ENCODE measurements at places on chromosomes 4 and X.

DNA sequence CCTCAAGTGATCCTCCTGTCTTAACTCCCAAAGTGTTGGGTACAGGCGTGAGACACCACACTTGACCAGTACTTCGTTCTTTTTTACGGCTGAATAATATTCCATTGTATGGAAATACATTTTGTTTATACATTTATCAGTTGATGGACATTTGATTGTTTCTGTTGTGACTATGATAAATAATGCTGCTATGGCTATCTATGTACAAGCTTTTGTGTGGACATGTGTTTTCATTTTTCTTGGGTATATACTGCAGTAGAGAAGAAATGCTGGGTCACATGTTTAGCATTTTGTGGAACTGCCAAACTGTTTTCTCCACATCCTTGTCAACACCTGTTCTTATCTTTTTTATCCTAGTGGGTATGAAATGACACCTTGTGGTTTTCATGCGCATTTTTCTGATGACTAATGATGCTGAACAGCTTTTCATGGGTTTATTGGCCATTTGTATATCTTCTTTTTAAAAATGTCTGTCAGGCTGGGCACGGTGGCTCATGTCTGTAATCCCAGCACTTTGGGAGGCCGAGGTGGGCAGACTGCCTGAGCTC, 37.3 kb downstream of the SAT1 start:
- DNase-seq, result no peak

GRCh38 chr4:174088795-174089194, 194.7 kb downstream of the FBXO8 start:
- DNase-seq, result no peak

- no peak for DNase-seq
Observed at GRCh38 chr4:62940229-62940628, 1469.0 kb downstream of the TECRL start.

DNA sequence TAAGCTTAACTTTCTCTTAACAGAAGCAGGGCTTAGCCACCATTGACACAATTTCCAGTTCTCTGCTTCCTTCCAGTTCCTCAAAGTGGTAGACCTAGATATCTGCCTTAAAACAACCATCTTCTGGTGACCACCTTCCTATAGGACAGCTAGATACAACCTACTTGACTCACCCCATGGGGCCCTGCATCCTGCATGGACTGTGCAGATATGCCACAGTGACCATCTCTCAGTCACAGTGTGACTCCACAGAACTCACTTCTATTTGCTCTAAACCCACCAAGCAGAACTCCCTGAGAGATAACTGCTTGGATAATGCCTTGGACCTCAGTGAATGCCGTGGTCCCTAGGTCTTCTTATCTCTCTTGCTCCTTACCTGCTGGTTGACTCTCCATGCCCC, 621.6 kb downstream of the IQCM start:
- DNase-seq, result no peak

DNA sequence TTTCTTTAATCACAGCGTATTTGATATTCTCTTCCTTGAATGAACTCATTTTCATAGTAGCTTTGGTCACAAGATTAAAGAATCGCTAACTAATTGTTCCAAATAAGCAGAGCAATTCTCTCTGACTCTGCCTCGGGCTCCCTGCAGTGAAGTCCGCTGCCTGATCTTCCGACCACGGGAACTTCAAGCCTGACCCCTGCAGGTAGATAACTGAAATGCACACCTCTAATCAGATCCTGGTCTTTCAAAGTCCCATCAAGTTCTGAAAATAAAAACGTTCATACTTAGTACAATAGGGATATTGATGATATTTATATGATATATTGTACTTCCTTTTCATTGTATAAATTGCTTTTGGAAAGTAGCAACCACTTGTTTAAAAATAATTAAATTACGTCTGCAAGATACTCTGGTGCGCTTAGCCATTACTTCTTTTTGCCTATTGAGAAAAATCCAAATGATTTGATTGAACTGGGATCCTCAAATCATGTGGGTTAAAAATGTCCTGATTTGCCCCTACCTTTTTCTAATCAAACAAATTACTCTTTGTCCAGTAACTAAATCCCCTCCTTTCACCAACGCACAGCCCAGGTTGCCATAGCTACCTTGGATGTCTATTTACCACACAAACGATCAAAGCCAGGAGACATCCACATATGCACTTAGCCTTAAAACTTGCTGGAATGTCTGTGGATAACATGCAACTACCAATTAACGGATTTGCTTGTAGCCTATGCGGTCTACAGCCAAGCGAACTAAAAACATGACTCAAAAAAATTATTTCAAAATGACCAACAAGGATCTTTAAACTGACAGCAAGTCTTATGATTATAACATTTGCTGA, 4.2 kb downstream of the MID1 start:
- DNase-seq, result no peak

DNA sequence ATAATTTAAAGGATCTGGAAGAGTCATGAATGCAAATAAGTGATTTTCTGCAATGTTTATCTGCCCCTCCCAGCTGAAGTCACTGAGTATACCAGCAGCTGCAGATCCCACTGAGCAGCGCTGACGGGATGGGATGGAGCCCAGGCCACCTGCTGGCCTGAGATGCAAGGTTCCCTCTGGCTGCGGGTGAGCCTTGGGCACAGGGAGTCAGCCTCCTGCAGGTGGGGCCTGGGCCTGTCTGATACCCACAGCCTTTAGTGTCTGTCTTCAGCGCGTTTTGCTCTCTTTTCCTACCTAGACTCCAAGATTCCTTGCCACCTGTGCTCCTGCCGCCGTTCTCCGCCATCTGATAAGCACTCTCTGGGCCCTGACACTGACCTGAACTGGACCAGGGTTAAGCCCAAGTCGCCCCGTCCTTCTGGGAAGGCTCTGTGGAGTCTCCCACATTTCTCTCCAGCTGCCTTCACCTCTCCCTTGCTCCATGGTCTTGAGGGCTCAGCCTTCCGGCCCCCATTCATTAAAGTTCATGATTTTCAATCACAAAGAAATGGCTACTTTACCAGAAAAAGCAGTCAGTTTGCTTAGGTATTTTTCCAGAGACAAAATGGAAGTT, 223.1 kb upstream of the FAT1 start:
- DNase-seq, result no peak

DNA sequence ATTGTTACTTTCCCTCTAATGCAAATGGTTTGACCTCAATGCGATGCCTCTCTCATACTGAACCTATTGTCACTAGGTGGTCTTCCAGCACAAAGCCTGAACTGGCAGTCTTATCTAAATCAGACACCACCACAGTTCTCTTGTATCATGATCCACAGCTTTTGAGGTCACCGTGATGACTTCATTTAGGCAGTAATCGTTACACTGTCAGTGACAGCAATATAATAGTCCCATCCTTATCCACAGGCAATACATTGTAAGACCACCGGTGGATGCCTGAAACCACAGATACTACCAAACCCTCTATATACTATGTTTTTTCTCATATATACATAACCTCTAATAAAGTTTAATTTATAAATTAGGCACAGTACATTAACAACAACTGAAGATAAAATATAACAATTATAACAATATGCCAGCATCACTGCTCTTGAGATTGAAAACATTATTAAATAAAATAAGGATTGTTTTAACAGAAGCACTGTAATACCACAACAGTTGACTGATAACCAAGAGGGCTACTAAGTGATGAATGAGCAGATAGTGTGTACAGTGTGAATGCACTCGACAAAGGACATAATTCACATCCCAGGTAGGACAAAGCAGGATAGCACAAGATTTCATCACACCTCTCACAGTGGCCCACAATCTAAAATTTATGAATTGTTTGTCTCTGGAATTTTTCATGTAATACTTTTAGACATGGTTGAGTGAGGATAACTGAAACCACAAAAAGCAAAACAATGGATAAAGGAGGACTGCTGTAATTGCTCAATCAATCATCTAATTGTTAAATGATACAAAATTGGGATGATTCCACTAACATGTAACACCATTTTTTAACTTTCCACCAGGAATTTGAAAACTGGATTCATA, 419.4 kb downstream of the CENPC start:
- DNase-seq, result no peak

- no peak for DNase-seq
Observed at GRCh38 chr4:163107754-163108153, 58.9 kb downstream of the NAF1 start.

GRCh38 chr4:76687746-76688448, 210.0 kb downstream of the SOWAHB start:
- no peak for DNase-seq

- no peak for DNase-seq
Observed at GRCh38 chrX:149010013-149010852, 494.9 kb downstream of the IDS start.

- no peak for DNase-seq
Observed at GRCh38 chrX:130523460-130524394, 121.9 kb downstream of the RBMX2 start.

- DNase-seq, result no peak
Observed at GRCh38 chrX:9291629-9292028, 173.2 kb upstream of the TBL1X start.

DNA sequence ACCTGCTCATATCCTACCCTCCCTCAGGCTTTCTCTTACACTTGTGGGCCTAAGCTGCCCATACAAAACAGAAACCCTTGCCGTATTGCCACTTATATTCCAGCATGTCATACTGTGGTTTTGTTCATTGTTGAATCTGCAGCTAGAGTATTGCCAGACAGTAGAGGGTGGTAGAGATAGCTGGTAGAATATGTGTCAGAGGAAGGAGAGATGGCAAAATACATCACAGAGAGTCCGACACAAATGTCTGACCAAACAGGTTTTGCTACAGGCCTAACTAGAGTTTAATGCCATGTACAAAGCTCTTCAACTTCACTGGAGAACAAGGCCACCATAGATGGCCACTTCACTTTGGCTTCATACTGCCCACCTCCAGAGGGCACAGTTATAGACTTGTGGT, 160.1 kb downstream of the EFHC2 start:
- no peak for DNase-seq

GRCh38 chr4:168796362-168797106, 213.5 kb downstream of the CBR4 start:
- DNase-seq, result no peak

DNA sequence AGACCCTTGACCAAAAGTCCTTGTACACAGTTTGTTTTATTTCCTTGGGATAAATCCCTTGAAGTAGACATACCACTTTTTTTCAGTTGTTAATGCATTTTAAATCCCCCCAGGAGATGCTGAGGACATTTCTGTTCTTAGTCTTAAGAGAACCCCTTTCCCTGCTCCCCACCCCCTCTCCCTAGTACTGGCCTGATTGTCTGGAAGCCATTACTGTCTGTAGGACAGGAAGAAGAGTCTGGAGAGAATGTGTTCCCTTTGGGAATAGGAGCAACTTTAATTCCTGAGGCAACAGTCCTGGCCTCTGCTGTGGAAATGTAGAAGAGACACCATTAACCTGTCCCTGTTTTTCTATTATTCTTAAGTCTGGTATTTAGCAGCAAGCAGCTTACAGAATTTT, 52.3 kb upstream of the TMEM131L start:
- DNase-seq, result no peak

DNA sequence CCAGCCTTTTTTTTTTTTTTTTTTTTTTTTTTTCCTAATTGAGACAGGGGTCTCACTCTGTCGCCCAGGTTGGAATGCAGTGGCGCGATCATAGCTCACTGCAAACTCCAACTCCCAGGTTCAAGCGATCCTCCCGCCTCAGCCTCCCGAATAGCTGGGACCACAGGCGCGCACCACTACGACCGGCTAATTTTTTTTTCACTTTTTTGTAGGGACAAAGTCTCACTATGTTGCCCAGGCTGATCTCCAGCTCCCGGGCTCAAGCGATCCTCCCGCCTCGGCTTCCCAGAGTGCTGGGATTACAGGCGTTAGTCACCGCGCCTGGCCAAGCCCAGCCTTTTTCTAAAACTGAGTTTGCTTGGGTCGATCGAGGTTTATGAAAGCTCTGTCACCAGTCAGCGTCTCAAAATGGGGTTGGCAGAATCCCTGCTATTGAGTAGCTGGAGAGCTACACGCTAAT, 1.3 kb upstream of the OTUD5 start:
- DNase-seq, result no peak

DNA sequence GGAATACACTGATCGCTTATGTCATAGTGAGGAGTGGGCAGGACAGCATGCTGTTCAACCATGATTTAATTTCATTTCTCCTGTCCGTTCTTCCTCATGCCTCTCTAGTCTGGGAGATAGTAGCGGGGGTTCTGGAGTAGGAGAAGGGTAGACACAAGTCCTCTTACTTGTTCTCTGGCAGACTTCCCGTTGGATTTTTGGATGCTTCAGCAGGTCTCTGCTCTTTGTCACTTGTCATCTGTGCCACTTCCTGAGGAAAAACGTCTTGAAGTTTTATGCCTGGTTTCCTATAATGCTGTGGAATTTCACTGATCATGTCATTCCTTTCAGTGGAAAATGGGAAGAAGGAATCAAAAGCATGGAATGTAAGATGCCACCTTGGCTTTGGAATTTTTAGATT, 154.7 kb downstream of the GATB start:
- DNase-seq, result no peak

- DNase-seq, result no peak
Observed at GRCh38 chrX:140710710-140711109, 1.2 kb downstream of the LINC00632 start.

GRCh38 chr4:169346840-169347239, 76.1 kb upstream of the SH3RF1 start:
- DNase-seq, result no peak

- no peak for DNase-seq
Observed at GRCh38 chr4:152460488-152460887, 75.4 kb downstream of the FBXW7 start.

DNA sequence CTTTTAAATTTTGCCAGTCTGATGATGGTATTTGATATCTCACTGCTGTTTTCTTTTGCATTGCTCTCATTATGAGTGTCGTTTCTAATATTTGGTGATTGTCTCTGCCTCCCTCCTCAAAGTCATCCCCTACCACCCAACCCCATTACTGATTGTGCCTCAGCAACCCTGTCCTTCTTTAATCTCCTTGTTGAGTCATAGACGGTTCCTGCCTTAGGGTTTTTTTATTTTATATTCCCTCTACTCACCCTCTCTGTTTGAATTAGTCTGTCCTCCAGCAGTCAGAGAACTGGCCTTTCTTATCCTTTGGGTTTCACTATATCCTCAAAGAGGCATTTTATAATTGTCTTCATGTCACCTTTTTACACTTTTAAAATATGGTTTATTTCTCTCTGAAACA, 409.3 kb upstream of the CPEB2 start:
- DNase-seq, result no peak

DNA sequence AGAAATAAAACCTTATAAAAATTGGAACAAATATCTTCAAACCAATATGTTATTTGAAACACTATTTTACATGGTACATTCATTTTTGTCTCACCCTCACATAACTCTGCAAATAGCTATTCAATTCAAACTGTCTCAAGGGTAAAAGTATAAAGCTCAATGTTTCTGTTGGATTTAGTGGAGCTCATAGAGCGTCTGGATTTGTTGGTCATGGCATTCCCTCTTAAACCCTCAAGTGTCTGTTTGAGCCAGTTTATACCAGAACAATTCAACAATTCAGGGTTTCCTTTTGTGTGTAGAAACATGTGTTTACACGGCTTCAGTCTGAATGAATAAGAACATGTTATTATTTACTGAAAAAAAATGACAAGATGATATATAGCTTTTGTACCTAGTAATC, 161.6 kb downstream of the PCDH18 start:
- DNase-seq, result no peak

GRCh38 chr4:47915378-47915777, 995 bp upstream of the NFXL1 start:
- DNase-seq, result no peak
